ENCODE measurements at places on chromosomes 3 and 15. TPM values are rescaled to one million over a fixed set of nuclear protein-coding genes. Genes with fewer than 3 reads are reported as not detected.
A peak's percentile ranks its signal among the peaks of the same experiment; 100 is the strongest.

ITIH1 gene
- 120 TPM for total RNA-seq

GRCh38 chr3:124574012-124574411 is 156.2 kb upstream of the UMPS start:
- no peak overlapping the region for H3K4me3 ChIP-seq
- H3K27ac ChIP-seq, result no peak overlapping the region
- no peaks in the 10 kb centered on the region for H3K27me3 ChIP-seq
- H3K36me3 ChIP-seq, result no peaks in the 10 kb centered on the region
- no peak for DNase-seq
- H3K4me1 ChIP-seq, result no peaks in the 10 kb centered on the region

DNA sequence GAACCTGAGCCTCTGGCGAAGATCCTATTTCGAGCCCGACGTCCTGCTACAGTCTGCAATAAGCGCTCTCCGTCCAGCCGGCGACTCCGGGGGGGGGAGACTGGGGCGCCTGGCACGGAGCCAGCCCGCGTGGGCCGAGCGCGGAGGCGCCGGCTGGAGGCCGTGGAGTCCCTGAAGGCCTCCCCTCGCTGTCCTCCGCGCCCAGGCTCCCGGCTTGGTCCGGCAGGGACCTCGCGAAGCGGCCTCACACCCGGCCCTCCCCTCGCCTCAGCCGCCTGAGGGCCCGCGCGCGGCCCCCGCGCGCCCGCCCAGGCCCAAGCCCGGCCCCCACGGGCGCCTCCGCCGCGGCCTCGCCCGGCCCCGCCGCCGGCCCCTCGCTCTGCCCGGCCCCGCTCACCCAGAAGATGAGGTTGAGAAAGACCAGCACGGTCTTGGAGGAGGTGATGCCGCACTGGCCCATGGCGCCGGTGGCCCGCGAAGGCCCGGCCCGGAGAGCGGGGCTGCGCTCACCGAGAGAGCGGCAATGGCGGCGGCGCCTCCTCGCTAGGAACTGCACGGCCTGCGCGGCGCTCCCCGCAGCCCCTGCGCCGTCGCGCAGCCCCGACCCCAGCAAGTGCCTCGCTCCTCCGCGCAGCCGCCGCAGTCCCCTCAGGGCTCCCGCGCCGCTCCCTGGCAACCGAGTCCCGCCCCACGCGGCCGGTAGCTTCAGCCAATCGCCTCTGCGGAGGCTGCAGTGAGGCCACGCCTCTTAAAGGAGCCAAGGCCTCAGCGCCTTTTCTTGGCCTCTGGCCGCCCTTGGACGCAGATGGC is at the start of gene TSPAN3:
Gene TSPAN3 (minus strand): TSS at position 615 of the 810 bp plus-strand sequence. CDS start 155 bp downstream, at position 460.
- no peaks in the 10 kb centered on the region for H3K27me3 ChIP-seq
- H3K4me1 ChIP-seq, result peaks cover 34% of the 10 kb centered on the region
- H3K4me3 ChIP-seq, result peak within 1 kb of the TSS; percentile 87
- DNase-seq, result peak; percentile 97
- no peaks in the 10 kb centered on the region for H3K36me3 ChIP-seq

GRCh38 chr3:14246414-14246813 is 67.8 kb downstream of the LSM3 start:
- no peak for DNase-seq
- H3K27me3 ChIP-seq, result no peaks in the 10 kb centered on the region
- H3K27ac ChIP-seq, result peak overlapping the region; percentile 63
- peaks cover 28% of the 10 kb centered on the region for H3K4me1 ChIP-seq
- H3K4me3 ChIP-seq, result no peak overlapping the region

DNA sequence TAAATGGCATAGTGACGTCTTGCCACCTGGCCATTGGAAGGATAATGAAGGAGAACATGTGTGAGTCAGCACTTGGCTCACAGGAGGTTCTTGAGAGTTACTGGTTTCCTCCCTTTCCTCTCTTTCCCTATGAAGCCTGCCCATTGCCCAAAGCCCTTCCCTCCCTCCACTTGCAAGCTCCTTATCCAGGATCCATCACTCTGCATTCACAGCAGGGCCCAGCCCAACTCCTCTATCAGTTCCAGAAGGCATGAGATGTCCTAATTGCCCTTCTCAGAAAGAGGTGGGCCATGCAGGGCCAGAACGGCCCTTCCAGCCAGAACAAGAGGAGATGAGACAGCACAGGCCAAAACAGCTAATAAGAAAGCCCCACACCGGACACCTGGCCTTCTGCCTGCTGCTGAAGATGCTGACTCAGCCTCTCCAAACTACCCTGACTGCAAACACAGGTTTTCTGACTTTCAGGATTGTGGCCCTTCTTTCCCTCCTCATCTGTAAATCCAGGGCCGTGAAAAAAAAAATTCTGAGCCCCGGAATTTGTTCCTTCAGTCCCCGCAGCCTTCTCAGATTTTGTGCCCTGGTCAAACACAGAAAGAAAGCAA is 29.7 kb downstream of the HAPLN3 start:
- H3K27me3 ChIP-seq, result no peaks in the 10 kb centered on the region
- H3K27ac ChIP-seq, result no peak overlapping the region
- H3K4me3 ChIP-seq, result no peak overlapping the region

ZNF148 gene
- total RNA-seq, result 35.7 TPM

GOLGA6L4 gene
- total RNA-seq, result 2.8 TPM

DNA sequence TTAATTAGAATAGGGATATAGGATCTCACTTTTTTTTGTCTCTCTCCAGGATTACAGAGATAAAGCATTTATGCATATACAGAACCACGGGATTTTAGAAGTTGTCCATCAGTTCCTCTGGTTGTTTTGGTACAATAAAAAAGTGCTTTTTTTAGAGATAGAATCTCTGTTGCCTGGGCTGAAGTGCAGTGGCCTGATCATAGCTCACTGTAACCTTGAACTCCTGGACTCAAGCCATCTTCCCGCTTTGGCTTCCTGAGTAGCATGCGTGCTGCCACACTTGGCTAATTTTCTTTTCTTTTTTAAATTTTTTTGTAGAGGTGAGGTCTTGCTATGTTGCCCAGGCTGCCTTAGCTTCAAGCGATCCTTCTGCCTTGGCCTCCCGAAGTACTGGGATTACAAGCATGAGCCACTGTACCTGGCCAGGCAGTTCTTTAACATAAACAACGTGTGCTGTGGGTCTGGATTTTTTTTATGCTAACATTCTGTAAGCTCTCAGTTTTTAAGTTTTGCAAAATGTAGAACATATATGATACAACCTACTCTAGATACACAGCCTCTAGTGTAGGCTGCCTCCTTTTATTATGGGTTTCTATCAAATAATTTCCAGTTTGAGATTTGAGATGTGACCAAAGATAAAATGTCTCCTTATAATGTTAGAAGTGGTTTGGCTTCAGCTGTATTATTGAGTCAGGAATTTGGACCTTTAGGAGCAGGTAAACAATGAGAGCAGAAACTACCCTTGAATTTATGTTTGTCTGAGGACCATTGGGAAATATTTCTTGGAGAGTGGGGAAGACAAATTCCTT is 57.4 kb upstream of the ULK4 start:
- no peaks in the 10 kb centered on the region for H3K36me3 ChIP-seq
- no peaks in the 10 kb centered on the region for H3K27me3 ChIP-seq
- H3K27ac ChIP-seq, result no peak overlapping the region
- H3K4me3 ChIP-seq, result no peak overlapping the region
- DNase-seq, result no peak

DNA sequence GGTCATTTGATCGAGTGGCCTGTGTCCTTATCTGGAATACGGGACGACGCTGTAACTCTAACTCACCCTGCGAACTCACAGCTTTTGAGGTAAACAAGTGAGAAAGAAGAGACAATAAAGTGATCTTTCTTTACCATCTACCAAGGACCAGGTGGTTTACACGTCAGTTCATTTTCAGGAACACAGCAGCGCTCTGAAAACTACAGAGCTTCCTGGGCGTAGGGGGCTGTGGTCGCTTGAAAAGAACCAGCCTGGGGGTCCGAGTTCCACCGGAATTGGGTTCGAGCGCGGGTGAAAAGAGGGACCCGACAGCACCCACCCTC is 357 bp downstream of the KIAA1143 start:
- DNase-seq, result peak; percentile 7
- peak overlapping the region; percentile 91 for H3K27ac ChIP-seq
- peaks cover 3% of the 10 kb centered on the region for H3K4me1 ChIP-seq
- H3K36me3 ChIP-seq, result no peaks in the 10 kb centered on the region

DNA sequence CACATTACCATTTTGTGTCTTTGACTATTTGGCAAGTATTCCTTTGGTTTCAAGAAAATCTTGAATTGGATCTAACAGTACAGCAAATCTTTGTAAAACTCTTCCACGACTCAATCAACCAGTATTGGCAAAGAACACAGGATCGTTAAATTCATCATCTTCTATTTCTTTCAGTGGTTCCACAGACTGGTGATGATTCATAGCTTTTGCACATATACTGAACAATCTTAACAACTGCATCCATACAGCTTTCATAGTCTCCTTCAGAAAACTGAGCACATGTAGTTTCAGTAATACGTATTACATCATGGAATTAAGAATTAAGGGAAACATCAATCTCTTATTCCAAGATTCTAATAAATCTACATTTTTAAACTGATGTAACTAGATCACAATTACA is 91.6 kb upstream of the LIPC start:
- H3K27me3 ChIP-seq, result no peaks in the 10 kb centered on the region
- no peak overlapping the region for H3K4me3 ChIP-seq

GRCh38 chr3:119624002-119624720 is 26.5 kb downstream of the PLA1A start:
- no peaks in the 10 kb centered on the region for H3K36me3 ChIP-seq
- no peak overlapping the region for H3K4me3 ChIP-seq
- H3K27ac ChIP-seq, result no peak overlapping the region
- no peaks in the 10 kb centered on the region for H3K27me3 ChIP-seq

DNA sequence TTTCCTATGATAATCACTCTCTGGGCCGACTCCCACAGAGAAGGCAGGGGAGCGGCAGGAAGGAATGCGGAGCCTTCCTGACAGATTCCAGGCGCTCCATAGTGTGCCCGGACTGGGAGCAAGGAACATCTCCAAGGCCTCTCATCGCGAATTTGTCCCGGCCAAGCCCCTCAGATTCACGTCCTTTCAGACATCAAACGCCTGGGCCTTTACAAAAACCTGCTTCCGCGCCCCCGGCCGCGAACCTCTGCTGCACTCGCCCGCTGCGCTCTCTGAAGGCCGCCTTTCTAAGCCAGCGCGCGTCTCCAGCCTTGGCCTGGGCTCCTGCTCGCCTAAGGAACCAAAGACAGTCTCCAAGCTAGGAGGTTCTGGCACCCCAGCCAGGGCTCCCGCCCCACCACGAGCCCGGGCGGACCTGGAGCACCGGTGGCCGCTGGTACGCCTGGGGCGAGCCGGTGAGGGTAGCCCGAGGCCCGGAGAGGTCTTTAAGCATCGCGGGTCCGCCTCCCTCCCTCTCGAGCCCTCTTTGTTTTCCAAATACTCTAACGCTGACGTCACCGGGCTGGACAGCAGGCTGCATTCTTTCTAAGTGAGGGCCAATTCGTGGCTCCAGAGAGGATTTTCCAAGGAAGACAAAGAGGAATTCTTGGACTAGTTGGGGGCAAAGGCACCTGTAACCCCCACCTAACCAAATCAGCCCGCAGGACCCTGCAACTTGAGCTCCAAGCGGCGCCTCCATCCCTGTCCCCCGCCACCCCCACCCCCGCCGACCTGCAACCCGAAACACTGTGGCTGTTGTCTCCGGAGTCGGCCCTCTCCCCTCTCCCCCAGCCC is 759 bp downstream of the AMOTL2 start:
- H3K27ac ChIP-seq, result peak overlapping the region; percentile 99
- DNase-seq, result peak; percentile 93
- H3K27me3 ChIP-seq, result no peaks in the 10 kb centered on the region
- H3K4me3 ChIP-seq, result peak overlapping the region; percentile 91
- peaks cover 42% of the 10 kb centered on the region for H3K4me1 ChIP-seq

GRCh38 chr15:91308855-91309254 is 208.8 kb downstream of the SV2B start:
- H3K27me3 ChIP-seq, result peaks cover 32% of the 10 kb centered on the region
- no peak for DNase-seq
- no peak overlapping the region for H3K4me3 ChIP-seq
- no peak overlapping the region for H3K27ac ChIP-seq

DNA sequence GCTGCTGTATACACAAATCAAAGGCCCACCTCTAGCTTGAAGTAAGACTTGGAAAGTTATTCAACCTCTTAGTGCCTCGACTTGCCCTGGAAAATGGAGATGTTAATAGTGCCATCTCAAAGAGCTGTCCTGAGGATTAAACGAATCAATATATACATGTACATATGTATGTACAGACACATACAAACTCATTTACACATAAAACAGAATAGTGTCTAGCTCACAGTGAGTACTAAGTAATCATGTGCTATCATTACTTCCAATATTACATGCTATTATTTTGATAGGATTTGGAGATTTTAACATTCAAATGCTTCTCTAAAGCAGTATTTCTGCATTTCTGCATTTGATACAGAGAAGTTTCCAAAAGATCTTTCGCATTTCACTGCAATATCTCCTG is 20.5 kb downstream of the LARP6 start:
- no peaks in the 10 kb centered on the region for H3K27me3 ChIP-seq
- no peak overlapping the region for H3K4me3 ChIP-seq
- DNase-seq, result no peak
- peaks cover 15% of the 10 kb centered on the region for H3K4me1 ChIP-seq

SYNPR gene
- 0.52 TPM for total RNA-seq

CELSR3 gene
- total RNA-seq, result 1.8 TPM

DNA sequence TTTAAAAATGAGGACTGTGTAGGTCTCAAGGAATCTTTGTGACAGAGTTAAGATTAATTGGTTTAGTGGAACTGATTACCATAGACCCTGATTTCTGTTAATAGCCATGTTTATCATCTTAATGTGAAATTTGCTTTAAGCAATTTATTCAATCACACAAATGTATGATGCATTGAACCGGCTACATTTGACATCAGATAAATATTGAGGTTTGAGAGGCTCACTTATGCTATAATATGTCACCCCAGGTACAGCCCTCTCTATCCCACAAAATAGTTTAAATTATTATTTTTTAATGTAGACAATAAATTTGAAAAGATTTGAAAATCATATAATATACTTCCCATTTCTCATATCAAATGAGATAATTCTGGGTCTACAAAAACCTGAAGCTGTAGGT is 413.3 kb downstream of the NAALADL2 start:
- peaks cover 7% of the 10 kb centered on the region for H3K4me1 ChIP-seq
- H3K4me3 ChIP-seq, result no peak overlapping the region
- H3K27ac ChIP-seq, result no peak overlapping the region
- H3K27me3 ChIP-seq, result no peaks in the 10 kb centered on the region
- no peaks in the 10 kb centered on the region for H3K36me3 ChIP-seq

Measured in hepatocyte (in vitro differentiated cells).